ENCODE measurements at places on chromosomes 3 and 15.

DNA sequence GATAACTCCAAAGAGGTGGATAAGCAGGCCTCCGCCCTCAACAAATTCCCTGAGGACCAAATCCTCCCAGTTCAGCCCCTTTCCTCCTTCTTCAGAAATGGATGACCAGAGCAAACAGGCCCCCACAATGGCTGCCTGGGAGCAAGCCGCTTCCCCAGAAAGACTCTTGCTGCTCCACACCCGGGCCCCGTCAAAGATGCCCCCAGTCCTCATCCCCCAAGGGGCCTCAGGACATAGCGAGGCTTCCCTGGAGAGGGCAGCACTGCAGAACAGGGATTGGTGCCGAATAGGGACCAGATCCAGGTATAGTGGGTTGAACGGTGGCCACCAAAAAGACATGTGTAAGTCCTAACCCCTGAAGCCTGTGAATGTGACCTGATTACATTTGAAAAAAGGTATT lies 502.3 kb downstream of the SHQ1 start:
- no peak for DNase-seq

GRCh38 chr15:67358812-67359211 lies 104.2 kb downstream of the IQCH start:
- peak; percentile 69 for DNase-seq

- peak; percentile 88 for DNase-seq
Measured at GRCh38 chr15:75903331-75904239, at the start of gene FBXO22. Gene FBXO22 (plus strand): TSS chr15:75903878. CDS start chr15:75903964, 86 bp downstream.

GRCh38 chr15:35061161-35061824 lies 23.8 kb downstream of the NANOGP8 start:
- no peak for DNase-seq
